ENCODE measurements at places on chromosomes 2 and 18.
A peak's percentile ranks its signal among the peaks of the same experiment; 100 is the strongest.

GRCh38 chr18:58970943-58971790 is 106.5 kb downstream of the ZNF532 start:
- DNase-seq = no peak

DNA sequence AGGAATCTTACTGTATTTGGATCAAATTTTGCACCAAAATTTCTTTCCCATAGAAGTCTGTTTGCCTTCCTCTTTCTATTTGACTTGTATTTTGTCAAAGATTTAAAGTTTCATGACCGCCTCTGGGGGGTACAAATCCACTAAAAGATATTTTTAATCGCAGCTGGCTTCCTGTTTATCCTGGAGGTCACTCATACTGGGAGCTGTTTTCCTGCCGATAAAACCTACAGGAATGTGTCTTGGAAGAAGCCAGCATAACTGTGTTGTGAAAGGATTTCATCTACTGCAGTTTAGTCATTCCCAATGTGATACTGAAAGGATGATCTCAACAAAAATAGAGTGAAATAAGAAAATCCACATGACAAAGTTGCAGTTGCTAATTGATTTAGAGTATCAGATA is 184.0 kb downstream of the RIT2 start:
- no peak for DNase-seq

DNA sequence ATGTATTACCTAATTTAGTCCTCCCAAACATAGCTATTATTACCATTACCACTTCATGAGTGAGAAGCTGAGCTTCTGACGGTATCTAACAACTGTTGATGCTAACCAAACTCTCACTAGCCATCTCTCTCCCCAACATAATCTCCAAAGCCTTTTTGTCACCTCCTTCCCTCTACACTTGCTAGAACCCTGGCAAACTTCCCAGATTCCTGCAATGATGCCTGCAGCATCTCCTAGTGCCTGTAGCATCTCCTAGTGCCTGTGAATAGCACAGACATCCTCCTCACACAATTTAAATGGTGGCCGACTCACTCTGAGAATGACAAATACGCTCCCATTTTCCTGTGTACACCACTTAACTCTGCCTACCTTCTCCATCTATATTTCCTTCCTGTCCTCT is 126.7 kb downstream of the STK39 start:
- no peak for DNase-seq

GRCh38 chr2:127400533-127400896 is 12.7 kb upstream of the MAP3K2 start:
- DNase-seq = no peak

DNA sequence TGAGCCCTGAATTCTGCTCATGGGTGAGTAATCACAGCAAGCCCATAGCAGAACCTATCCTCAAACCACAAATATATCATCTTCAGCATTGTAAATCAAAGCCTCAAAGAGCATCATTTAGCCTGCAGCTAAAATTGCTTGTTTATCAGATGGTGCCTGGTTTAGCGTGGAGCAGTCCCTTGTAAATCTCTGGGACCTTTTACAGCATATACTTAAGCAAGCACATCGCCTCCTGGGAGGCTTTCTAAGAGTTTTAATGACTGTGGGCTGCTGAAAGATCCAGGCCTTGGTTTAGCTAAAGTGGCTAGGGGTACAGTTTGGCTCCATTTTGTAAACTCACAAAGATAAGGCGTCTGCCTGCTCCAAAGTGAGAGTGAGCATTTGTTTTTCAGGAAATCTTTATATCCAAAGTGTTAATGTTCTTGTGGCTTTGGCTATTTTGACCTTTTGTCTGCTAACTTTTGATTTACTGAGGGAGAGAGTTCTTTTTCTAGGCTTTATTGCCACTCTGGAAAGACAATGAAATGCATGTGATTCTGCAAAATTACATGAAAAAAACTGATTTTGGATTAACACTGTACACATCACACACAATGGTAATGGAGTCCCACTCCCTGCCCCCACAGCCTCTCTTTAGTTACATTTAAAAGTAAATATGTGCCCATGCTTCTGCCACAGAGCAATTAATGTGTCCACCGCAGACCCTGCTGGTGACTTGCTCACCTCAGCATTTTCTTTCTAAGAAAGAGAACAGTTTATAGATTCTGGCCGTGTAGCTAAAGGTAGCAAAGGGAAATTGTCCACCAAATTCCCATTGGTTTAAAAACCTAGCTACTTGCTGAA is 194.8 kb downstream of the LNPK start:
- DNase-seq = no peak

DNA sequence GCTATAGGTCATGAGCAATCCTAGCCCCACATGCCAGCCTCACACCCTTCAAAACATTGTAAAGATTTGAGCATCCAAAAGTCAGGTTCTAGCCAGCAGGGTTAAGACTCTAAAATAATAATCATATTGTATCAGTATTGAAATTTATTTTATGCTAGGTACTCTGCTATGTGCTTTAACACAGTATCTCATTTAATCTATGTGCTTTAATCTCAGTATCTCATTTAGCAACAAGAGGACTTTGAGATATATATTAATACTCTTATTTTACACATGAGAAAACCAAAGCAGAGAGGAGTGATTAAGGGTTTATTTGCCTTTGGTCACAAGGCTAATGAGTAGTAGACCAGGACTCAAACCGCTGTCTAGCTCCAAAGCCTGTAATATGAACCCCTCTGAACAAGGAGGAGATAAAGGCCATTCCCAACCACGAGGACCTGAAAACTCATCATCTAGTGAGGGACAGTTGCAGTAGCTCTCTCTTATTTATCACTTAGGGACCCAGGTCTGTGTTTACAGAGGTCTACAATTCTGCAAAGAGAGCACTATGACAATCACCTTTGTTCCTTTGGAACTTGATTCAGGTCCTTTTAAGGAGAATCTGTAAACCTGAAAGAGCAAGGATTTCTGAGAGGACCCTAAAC is 116.5 kb upstream of the SERTAD2 start:
- no peak for DNase-seq

DNA sequence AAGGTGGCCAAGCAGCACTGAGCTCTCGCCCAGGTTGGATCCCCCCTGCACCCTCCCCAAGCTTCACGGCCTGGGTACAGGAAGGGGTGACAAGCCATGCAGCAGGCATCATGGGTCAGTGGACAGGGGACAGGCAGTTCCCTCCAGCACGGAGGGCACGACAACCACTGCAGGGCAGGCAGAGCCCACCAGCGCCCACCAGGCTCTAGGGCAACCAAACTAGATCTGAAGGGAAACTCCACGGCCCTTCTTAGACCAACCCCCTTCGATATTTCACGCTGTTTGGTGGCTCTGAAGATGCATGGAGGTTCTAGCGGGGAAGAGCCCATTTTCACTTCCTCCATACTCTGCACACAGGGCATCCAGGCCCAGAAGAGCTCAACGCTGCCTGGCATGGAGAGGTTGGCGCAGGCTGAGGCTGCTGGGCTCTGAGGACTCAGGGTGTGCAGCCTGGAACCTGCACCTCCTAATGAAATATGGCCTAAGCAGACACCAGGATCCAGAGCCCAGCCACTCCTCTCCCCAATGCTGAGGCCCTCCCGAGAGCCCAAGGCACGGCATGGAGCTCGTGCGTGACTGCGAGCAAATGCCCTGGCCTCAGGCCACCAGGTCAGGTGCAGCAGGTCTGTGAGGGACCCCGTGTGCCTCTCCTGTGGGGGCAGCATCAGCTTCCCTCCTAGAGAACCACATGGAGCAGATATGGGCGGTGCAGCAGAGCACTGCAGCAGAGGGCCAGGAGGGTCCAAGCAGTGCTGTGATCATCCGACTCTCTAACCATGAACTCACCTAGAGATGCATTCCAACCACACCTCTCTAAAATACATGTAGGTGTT is 8.7 kb upstream of the MTERF4 start:
- no peak for DNase-seq

- DNase-seq = no peak
These were observed 15.9 kb upstream of the SLC20A1 start for GRCh38 chr2:112629823-112630222.

DNA sequence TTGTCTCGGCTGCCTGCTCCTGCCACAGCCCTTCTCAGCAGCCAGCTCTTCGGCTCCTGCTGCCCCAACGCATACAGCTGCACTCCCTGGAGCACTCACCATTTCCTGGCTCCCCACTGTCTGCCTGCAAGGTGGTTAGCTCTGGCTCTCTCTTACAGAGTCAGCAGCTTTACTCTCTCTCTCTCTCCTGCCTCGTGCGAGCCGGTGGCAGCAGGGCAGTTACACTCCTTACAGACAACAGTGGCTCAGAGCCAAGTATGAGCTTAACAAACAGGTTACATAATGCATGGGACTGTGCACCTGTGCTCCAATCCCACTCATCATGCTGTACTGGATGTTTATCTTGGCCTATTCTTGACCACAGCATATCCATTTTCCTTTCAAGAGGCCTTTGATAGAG is 47.4 kb upstream of the DNAJC10 start:
- no peak for DNase-seq

GRCh38 chr18:51196811-51197660 is 445 bp downstream of the MEX3C start:
- peak; percentile 66 for DNase-seq

- DNase-seq = peak; percentile 42
These were observed 30.4 kb upstream of the RAB6D start for GRCh38 chr2:131394147-131394931.

DNA sequence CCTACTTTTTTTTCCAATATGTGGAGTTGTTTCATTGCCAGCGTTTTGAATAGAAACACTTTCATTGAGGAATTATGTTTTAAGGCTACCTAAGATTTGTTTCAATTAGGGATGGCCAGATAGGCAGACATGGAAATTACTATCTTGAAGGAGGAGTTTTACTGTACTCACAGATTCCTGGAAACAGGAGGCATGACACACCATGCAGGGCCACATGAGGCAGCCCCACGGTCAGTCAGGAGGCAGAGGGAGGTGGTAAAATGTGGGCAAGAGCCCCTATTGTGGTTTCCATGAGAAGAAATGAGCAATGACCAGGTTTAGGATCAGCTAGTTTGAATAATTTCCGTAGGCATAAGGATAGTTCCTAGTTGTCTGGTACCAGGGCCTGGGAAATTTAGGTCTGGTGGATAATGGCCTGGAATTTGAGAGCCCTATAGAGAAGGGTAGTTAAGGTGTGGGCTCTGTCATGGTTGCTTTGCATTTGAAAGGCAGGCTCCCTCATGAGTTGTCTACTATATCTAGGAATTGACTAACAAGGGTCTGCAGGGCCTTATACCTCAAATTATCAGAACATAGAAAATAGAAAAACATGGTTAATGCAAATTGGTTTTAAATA is 360.0 kb upstream of the KCNJ3 start:
- DNase-seq = no peak

DNA sequence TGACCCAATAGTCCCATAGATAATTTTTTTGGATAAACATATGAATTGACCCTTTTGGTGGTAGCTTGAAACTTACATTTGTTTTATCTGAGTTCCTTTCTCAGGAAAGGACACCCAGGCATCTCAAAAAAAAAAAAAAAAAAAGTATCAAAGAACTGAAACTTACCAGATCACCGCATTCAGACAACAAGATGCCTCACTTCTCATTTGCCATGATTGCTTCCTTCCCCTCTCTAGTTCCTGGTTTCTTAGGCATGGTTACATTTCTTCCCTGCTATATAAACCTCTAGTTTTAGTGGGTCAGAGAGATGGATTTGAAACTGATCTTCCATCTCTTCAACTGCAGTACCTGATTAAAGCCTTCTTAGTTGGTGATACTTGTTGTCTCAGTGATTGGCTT is 240.1 kb downstream of the ACKR3 start:
- DNase-seq = no peak

DNA sequence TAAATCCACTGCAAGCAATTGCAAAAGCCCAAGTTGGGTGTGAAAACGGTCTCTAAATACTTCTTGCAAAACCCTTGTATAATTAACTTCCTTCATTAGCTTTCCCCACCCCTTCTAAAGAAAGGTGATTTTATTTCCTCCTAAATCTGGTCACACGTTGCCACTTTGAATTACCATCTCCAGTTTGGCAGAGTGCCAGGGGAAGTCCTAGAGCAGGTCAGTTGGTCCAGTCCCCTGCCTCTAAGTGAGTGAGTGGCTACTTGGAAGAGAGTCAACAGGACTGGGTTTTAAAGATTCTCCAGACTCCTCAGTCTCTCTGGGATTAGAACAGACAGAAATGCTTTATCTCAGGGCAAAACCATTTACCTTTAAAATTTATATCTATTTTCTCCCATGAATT is 18.7 kb upstream of the LYPD6B start:
- no peak for DNase-seq

GRCh38 chr2:65358678-65359400 is 73.6 kb downstream of the SPRED2 start:
- DNase-seq = no peak

- DNase-seq = no peak
These were observed 44.7 kb downstream of the M1AP start for GRCh38 chr2:74603282-74604000.

DNA sequence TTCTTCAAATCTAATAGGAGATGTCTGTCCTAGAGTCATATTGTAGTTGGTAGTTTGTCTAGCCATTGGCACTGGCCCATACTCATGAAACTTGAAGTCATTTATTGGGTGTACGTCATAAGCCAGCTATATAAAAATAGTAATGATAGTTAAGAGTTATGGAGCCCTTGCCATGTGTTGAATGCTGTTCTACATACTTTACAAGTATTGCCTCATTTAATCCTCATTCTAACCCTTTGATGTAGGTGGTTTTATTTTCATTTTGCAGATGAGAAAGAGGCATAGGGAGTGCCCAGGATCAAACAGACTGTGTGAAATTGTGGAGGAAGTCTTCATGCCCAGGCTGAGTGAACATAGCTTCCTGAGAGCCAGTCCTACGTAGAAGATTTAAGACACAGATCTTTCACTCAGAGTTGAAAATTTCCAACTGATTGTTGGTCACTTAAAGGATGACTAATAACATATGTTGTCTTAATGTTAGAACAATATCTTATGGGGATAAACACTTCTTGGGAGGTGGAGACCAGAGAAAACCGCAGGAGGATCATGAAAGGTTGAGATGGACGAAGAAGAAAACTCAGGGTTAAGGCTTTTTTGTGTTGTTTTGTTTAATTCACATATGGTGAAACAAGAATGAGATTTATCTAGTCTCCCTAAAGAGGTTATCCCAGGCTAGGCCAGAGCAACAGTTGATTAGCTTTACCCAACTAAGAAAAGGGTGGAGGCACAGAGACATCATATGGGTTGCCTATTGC is 156.0 kb downstream of the CERS6 start:
- no peak for DNase-seq

GRCh38 chr2:9250091-9250490 is 43.5 kb downstream of the ASAP2 start:
- no peak for DNase-seq

DNA sequence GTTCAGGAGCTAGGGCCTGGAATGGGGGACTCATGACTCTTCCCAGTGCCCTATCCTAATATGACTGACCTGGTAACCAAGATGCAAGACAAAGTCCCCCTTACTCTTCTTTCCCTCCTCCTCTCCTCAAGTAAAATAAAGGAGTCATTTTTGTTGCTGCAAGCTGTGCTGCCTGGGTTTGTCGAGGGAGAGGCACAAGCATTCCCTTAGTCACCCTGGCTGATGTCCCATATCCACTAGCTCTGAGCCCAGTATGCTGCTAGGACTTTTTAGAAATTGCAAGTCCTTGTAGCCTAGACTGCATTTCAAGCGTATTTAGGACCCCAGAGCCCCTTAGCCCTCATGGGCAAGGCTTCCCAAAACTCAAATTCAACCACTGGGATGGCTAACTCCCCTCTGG is 338.5 kb upstream of the SETBP1 start:
- no peak for DNase-seq
